ENCODE measurements at places on chromosomes 2 and 18. TPM values are rescaled to one million over a fixed set of nuclear protein-coding genes. Genes with fewer than 3 reads are reported as not detected.

The RABL2A gene
- total RNA-seq: 9.4 TPM

The GREB1L gene
- total RNA-seq: 0.36 TPM

The CNTNAP5 gene
- total RNA-seq: not detected

The UGT1A5 gene
- total RNA-seq: not detected

The LYG2 gene
- total RNA-seq: not detected

The POTEC gene
- 0.36 TPM for total RNA-seq

The CRACDL gene
- total RNA-seq: not detected

The TMEM247 gene
- not detected for total RNA-seq

The DSC3 gene
- total RNA-seq: under 0.01 TPM

The KRTCAP3 gene
- under 0.01 TPM for total RNA-seq

The RNF152 gene
- total RNA-seq: 3.3 TPM

The C1GALT1C1L gene
- total RNA-seq: 1.2 TPM

The LINC00305 gene
- total RNA-seq: not detected

The ANO7 gene
- 1.2 TPM for total RNA-seq

The ARMC9 gene
- 221 TPM for total RNA-seq

The ASB18 gene
- under 0.01 TPM for total RNA-seq

DNA sequence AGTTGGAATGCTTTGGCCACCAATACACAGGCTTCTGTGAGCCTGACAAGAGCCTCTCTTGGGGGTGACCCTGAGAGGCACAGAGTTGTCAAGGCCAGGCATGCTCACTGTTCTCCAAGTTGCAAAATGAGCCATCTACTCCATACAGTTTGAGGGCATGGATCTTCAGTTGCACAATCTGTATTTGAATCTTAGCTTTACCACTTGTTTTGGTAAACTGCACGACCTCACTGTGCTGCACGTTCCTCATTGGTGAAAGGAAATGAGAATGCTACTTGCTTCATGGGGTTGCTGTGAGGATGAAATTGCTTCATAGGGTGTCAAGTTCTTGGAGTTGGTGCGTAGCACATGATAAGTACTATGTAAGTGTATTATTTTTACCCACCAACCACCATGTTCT, 12.0 kb upstream of the HAAO start:
- no peak for DNase-seq

- DNase-seq: peak; percentile 95
Observed at GRCh38 chr18:62979176-62979575, 263.8 kb downstream of the PHLPP1 start.

GRCh38 chr18:34771958-34772357, 61.9 kb downstream of the DTNA start:
- peak; percentile 6 for DNase-seq

DNA sequence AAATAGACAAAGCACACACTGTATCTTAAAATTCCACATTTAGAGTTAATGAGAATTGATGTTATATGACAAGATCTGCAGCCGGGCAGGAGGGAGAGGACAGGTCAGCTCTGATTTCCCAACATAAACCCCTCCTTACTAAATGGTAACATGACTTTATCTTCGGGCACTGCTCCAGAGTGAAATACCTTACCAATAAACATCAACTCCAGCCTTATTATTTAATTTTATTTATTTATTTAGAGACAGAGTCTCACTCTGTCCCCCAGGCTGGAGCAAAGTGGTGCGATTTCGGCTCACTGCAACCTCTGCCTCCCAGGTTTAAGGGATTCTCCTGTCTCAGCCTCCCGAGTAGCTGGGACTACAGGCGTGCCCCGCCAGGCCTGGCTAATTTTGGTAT, 1.7 kb downstream of the CYB5A start:
- no peak for DNase-seq

DNA sequence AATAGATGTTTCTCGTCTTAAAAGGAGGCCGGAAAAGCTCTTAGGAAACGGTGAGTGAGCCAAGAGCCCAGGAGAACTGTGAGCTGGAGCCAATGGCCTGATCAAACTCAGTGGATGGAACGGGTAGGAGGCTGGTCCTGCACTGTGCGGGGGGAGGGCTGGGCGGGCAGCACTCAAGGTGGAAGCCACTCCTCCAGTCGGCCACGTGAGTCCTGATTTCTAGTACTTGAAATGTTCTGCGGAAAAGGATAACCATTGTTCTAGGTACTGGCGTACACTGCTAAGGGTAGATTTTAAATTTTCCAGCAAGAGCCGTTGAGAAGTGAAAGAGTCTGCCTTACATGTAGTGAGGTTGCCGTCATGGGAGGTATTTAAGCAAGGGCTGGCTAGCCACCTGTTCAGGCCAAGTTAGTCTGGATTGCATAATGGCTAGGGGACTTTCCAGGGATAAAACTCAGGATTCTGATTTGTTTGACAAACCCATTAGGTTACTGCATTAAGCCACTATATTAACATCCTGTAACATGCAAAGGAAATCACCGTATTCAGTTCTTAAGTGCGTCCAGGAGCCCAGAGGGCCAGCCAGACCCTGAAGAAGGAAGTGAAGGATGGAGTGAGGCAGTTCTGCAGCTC, 51.3 kb upstream of the ODC1 start:
- peak; percentile 74 for DNase-seq

- no peak for DNase-seq
Observed at GRCh38 chr2:230925879-230926765, 1.1 kb upstream of the GPR55 start.

GRCh38 chr2:184938221-184938985, 340.1 kb downstream of the ZNF804A start:
- no peak for DNase-seq

- DNase-seq: no peak
Observed at GRCh38 chr2:47521666-47522285, 118.8 kb downstream of the MSH2 start.

DNA sequence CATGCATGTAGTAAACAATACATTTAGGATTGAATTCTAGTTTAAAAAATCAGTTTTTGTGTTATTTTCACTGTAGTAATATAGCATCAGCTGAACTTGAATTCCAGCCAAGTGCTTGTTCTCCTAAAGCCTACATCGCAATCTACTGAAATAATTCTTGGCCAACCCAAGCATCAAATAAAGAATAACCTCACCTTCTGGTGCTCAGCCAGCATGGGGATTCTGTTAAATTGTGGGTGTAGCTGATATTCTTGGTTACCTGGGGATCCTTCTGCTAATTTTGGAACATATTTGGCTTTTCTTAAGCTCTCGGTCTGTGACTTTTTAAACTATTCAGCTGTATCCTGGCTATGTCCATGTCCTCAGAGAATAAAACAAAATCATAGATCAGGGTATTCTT, 248.8 kb downstream of the NRXN1 start:
- DNase-seq: no peak

DNA sequence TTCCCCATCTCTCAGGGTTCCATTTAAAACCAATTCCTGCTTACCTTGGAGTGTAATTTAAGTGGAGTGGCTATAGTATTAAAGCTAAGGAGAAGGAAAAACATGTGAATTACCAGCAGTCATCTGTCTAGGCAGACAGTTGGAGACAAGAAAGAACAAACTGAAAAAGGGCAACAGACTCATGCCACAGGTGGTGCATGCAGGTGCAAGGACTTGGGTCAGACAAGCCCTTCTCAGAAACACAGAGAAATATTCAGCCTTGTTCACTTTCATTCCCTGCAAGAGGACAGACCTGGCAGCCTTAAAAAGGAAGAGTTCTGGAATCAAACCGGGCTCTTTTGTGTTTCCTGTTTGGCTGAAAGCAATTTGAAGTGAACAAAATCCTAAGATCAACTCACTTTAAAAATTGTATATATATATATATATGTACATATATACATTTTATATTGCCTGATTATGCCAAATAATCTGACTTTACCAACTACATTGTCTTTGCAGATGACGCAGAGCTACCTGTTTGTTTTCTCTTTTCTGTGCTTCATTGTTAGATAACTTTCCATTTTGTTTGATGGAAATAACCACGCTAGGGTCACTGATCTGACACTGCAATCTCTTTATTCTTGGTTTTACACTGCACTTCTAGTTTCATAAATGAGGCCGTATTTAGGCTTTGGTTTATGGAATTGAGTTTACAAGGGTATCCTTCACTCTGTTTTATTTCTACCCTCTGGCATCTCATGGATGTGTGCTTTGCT, 35.1 kb upstream of the VPS54 start:
- no peak for DNase-seq

DNA sequence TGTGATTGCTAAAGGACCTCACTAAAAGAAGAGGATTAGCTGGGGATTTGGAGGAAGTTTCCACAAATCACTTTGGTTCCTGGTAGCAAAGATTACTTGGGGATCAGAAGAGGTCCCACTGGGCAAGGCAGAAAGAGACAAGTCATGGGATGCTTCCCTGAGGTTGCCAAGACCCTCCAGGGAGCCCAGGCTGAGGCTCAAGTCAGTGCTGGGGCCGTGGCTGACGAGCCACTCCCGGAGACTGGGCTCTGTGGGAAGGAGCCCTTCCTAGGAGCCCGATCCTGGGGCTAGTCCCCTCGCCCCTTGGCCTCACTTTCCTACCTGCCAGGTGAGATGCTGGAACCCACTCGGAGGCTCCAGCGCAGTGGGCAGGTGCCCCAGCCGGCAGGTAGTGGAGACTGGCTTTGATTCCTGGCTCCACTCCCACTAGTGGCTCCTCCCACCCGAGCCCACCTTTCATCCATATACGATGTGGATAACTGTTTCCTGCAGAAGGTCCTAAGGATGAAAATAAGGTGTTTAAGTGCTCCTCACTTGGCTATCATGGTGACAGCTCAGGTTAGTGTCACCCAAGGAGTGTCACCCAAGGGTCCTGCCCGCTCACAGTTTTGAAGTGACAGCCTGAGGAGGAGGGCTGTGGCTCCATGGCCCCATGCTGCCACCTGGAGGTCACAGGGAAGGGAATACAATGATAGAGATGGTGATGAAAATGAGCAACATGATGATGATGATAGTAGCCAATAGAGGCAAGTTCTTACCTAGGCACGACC, 100.5 kb downstream of the CAPN13 start:
- peak; percentile 90 for DNase-seq

DNA sequence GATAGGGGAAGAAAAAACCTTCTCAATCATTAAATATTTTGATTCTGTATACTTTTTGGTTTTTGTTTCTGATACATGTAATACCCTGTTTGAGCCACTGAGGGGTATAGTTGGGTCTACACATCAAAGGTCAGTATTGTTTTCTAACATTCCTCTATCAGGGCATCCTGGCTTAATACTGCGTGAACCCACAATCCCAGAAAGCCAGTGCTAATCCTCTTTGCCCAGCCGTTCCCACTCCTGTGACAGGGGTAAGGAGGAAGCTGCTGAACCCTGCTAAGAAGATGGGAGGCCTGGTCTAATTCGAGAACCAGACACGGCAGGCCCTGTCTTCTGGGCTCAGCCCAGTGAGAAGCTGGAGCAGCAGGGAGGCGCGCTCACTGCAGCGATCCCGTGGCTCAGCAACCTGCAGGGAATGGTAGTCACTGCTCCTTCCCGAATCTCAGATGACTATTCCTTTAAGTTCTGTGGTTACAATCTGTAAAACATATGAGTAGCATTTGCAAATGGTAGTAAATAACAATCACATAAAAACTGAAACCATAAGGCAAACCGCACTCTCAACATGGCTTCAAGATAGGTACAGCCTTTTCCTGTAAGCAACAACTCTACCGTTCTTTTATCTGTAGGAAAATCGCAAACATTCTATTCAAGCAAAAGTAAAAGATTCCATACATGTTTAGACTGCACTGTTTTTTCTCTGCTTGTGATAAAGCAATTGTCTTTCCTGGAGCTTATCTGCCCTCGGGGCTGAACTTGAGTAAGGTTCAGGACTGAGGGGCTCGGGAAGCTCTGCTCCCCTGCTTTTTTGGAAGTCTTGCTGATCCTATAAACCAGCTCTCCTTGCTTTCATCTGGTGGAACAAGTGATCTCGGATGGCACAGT, 87.0 kb downstream of the EPB41L3 start:
- peak; percentile 43 for DNase-seq

DNA sequence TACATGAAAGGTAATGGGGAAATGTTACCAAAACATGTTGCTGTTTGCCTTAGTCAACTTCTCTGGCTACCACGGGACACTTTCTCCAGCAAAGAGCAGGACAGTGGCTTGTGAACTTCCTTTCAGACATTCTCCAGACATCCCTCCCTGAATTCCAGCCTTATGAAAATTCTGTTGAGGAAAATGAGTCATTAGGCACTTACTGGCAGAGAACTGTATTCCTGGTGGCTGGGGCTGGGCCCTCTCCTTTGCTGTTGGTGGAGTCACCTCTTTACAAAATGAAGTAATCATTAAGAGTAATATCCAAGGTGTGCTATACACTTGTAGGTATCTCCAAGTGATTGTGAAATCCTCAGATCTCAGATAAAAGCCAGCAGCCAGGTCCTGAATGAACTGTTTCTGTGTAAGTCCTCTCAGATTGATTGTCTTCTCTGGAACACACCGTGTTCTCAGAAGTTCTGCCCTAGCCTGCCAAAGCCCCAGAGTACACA, 1.3 kb upstream of the FAP start:
- DNase-seq: peak; percentile 89

DNA sequence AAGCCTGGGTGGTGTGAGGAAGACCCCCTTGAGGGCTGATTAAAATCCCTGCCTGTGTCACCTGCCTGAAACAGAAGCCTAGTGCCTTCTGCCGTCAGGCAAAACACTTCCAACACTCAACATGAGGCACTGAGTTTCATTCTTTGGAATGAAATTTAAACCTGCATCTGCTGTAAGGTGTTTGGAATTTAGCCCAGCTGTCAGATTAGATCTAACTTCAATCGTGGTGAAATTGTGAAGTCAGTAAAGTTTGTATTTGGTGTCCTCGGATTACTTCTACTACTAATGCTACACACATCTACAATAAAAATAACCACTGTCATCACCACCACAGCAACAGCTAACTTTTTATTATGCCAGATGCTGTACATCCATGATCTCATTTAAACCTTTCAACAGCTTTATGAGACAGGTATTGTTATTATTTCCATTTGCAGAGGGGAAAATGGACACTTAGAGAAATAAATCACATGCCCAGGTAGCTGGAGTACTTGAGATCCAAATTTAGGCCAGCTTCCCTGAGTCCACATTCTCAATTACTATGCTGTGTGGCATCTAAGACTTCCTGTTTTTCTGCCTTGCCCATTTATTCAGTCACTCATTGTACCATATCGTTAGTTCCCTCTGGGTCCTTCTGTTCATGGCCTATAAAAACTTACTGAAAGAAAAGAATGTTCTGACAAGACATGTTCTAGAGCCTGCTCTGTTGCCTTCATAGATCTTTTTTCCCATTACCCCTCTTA, 98.2 kb upstream of the GCFC2 start:
- DNase-seq: no peak

- DNase-seq: no peak
Observed at GRCh38 chr18:814300-815084, 2.5 kb upstream of the YES1 start.

DNA sequence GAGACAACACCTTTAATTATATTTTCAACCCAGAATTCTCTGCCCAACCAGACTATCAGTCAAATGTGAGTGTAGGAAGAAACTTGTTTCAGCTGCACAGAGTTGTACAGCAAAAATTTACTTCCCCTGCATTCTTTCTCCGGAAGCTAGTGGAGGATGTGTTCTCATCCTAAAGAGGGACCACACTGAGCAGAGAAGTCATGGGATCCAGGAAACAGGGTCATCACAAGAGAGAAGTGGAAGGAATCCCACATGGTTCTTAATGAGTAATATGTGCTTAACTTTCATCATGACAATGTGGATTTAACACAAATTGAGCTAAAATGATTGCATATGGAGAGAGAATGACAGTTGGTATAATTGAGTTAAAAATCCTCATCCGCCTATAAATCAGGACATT, 78.2 kb downstream of the INPP4A start:
- no peak for DNase-seq

- DNase-seq: no peak
Observed at GRCh38 chr2:48574353-48575287, 43.0 kb upstream of the GTF2A1L start.

GRCh38 chr2:218000136-218000535, 2.7 kb downstream of the TNS1 start:
- peak; percentile 98 for DNase-seq

GRCh38 chr2:154392256-154392655, 306.2 kb upstream of the KCNJ3 start:
- DNase-seq: no peak

Measured in osteoblast (primary cell).